Left renal cortex interstitium (tissue), 4 donors: ENCODE measurements at places on chromosomes 16 and 17. TPM values are rescaled to one million over a fixed set of nuclear protein-coding genes. Genes with fewer than 3 reads are reported as not detected.

The HBA2 gene
- polyA plus RNA-seq, result 1,204 TPM

The COG4 gene
- 75.4 TPM for polyA plus RNA-seq

GRCh38 chr17:44607836-44608690 lies 48.2 kb upstream of the MEIOC start:
- peak; percentile 80 for DNase-seq

DNA sequence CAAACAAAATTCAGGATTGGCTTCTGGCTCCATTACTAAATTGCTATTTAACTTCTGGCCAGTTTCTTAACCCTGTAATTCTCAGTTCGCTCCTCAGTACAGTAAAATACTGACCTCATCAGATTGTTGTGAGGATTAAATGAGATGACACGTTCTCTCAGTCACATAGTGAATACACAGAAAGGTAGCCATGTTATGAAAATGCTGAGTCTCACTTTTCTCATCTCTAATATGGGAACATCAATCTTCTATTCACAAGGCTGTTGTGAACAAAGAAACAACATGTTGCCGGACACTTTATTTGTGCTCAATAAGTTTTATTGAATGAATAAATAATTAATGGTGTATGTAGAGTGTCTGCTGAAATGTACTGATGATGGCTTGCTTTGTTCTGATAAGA lies 924.5 kb upstream of the GOT2 start:
- no peak for DNase-seq

GRCh38 chr17:28744104-28744971 lies 527 bp downstream of the TRAF4 start:
- no peak for DNase-seq

GRCh38 chr16:86814256-86814655 lies 235.9 kb downstream of the FOXL1 start:
- DNase-seq, result no peak

DNA sequence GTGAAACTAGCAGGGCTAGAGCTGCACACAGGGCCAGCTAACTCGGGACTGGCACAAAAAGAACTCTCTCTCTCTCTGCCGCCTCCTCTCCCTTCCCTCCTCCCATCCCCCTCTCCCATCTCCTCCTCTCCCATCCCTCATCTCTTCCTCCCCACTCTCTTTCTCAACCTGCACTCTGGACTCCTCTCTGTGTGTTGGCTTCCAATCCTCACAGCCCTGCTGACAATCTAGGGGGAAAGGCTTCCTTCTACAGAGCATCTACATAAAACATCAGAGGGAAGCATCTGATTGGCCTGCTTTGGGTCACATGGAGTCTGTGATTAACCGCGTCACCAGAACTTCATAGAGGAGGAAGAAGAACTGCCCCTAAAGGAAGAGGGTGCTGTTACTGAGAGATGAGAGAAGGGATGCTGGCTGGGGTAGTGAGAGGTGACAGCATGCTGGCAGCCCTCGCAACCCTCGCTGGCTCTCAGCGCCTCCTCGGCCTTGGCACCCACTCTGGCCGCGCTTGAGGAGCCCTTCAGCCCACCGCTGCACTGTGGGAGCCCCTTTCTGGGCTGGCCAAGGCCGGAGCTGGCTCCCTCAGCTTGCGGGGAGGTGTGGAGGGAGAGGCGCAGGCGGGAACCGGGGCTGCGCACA lies 12.8 kb upstream of the ZFP90 start:
- DNase-seq, result no peak

- DNase-seq, result no peak
These were observed 4.4 kb downstream of the DHRS7B start for GRCh38 chr17:21131137-21131536.

- no peak for DNase-seq
These were observed 114.3 kb downstream of the MGAT5B start for GRCh38 chr17:76982408-76983074.
